Suprapubic skin (tissue), 4 donors: ENCODE measurements at places on chromosomes 4 and X.
A peak's percentile ranks its signal among the peaks of the same experiment; 100 is the strongest.

DNA sequence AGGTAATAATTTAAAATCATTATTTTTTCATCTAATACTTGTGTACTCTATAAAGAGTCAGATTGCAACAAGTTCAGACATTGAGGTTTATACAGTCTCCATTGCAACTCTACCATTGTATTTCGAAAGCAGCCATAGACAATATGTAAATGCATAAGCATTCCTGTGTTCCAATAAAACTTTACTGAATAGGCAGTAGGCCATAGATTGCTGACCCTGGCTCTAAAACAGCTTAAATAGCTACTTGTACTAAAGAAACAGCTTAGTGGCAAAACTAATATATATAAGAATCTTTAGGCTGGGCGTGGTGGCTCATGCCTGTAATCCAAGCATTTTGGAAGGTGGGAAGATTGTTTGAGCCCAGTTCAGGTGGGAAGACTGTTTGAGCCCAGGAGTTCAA is 115.3 kb downstream of the PRSS12 start:
- no peak for DNase-seq

GRCh38 chr4:147640331-147640730 is 23.1 kb downstream of the TMEM184C start:
- DNase-seq, result no peak

DNA sequence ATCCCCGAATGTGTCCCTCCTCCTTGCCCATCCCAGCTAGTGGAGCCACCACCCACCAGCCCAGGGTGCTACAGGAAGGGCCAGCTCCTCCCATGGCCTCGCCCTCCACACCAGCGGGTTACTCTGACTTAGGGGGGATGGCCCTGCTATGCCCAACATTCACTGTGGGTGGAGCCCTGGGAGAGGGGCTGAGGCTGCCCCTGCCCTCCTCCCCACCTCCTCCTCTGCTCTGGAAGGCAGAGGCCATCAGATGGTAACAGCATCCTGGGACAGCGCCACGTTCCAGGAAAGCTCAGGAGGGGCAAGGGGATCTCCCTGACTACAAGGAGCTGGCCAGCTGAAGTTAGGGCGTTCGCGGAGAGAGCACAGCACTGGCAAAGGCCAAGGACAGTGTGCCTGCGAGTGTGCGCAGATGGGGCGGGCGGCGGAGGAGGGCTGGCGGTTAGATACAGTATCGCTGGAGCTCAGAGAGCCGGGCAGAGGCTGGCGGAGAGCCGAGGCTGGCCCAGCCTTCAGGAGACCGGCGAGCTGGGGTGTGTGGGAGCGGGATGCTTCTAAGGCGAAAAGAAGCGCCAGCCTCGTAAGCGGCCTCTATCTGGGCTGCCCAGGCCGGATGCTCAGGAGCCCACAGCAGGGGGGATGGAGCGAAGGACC is 1.5 kb downstream of the JAKMIP1 start:
- DNase-seq, result no peak

DNA sequence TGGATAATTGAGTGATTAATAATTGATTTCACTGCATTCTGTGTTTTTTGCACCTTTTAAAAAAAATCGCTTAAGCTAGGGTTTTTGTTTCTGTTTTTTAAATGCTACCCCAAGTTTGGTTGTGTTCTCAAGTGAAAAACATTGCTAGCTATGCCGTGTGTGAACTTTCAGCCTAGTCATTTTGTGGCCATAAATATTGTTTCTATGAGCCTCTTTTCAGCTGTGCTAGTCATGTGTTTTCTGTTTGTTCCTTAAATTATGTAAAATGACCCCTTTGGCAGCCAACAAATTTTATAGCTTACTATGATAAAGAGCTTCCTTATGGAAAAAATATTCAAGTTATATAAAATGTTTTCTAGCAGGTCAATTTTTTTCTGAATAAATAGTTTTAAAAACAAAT is 59.1 kb downstream of the GALNT7 start:
- DNase-seq, result no peak

GRCh38 chr4:37603070-37603468 is 83.1 kb downstream of the RELL1 start:
- DNase-seq, result peak; percentile 90

DNA sequence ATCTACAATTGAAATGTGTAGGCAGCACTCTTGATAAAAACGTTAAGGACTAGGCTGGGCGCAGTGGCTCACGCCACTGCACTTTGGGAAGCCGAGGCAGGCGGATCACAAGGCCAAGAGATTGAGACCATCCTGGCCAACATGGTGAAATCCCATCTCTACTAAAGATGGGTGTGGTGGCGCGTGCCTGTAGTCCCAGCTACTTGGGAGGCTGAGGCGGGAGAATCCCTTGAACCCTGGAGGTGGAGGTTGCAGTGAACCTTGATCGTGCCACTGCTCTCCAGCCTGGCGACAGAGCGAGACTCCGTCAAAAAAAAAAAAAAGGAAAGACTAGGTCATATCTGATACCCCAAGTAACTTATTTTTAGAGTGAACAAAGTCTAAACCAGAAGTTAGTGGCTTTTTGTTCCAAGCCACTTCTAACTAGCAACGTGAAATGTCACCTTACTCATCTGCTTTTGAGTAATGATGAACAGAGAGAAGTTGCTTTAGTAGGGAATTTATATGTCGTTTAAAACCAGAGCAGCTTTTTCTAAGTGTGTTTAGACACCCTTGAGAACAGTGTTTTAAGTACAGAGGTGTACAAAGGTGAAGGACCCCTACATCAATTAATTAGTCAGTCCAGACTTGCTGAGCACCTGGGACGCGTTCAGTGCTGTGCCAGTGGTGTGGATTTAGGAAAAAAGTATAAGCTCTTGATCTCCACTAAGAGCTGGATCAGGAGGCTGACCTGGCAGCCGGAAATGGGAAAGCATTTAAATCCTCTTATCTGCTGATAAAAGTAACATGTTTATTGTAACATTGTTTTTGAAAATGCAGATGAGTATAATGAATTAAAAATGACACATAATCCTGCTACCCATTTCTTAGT is 23.5 kb downstream of the SPRY1 start:
- DNase-seq, result no peak
